ENCODE measurements at places on chromosomes 16 and 17.

DNA sequence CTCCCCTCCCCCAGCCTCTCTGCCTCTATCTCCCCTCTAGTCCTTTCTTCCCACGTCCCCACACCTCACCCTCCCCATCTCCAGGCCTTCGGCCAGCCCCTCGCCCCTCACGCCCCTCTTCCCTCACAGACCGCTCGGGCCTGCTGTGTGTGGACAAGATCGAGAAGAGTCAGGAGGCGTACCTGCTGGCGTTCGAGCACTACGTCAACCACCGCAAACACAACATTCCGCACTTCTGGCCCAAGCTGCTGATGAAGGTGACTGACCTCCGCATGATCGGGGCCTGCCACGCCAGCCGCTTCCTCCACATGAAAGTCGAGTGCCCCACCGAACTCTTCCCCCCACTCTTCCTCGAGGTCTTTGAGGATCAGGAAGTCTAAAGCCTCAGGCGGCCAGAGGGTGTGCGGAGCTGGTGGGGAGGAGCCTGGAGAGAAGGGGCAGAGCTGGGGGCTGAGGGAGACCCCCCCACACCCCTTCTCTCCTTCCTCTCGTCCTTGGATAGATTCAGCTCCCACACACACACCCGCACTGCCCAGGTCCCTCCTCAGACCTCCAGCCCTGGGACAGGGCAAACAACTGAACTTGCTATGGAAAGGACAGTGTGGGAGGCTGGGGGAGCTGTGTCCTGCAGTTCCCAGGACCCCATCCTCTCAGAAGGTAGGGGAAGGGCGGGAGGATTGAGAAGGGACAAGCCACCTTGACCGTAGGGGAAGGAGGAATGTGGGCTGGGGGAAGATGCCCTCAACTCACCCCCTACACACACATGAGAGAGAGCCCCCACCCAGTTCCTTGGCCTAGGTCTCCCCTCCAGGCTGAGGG lies 11.1 kb downstream of the NR1D1 start:
- DNase-seq, result no peak

- DNase-seq, result no peak
Observed at GRCh38 chr17:17538417-17539391, 42.5 kb upstream of the RASD1 start.

DNA sequence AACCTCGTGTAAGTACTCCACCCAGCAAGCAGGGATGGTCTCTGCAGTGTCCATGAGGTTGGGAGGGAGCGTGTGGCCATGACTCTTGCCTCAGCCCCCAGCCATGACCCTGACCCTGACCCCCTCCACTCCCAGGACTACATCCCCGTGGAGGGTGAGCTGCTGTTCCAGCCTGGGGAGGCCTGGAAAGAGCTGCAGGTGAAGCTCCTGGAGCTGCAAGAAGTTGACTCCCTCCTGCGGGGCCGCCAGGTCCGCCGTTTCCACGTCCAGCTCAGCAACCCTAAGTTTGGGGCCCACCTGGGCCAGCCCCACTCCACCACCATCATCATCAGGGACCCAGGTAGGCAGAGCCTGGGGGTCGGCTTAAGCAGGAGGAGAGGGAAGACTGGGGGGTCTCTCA lies 16.3 kb downstream of the GALK1 start:
- DNase-seq, result no peak

DNA sequence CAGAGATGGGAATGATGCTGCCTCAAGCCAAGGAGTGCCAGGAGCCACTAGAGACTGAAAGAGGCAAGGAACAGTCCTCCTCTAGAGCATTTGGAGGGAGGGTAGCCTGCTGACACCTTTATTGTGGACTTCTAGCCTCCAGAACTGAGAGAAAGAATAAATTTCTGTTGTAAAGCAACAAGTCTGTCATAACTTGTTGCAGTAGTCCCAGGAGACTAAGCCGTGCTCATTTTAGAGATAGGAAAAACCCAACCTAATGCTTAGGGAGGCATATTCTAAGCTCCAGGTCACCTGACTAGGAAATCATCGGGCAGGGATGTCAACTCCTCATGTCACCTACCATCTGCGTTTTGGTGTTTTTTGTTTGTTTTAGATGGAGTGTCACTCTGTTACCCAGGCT lies 345.4 kb upstream of the EEF2KMT start:
- DNase-seq, result no peak

GRCh38 chr16:64455275-64455674 lies 666.6 kb downstream of the CDH11 start:
- DNase-seq, result no peak

DNA sequence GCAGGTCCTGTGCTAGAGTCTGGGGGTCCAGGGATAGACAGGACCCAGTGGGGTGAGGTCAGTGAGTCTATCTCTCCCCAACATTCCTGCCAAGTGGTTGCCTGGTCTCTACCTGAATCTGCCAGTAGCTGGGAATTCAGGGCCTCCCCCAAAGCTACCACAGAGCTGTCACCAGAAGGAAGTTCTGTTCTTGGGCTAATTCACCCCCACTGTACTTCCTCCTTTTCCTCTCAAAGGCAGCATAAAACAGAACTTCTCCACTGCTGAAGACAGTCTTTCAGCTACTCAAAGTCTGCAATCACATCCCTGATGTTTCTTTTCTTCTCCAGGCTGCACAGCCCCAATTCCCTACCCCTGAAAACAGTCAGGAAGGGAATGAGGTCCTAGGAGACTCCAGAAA lies 8.7 kb downstream of the CAMTA2 start:
- DNase-seq, result no peak

DNA sequence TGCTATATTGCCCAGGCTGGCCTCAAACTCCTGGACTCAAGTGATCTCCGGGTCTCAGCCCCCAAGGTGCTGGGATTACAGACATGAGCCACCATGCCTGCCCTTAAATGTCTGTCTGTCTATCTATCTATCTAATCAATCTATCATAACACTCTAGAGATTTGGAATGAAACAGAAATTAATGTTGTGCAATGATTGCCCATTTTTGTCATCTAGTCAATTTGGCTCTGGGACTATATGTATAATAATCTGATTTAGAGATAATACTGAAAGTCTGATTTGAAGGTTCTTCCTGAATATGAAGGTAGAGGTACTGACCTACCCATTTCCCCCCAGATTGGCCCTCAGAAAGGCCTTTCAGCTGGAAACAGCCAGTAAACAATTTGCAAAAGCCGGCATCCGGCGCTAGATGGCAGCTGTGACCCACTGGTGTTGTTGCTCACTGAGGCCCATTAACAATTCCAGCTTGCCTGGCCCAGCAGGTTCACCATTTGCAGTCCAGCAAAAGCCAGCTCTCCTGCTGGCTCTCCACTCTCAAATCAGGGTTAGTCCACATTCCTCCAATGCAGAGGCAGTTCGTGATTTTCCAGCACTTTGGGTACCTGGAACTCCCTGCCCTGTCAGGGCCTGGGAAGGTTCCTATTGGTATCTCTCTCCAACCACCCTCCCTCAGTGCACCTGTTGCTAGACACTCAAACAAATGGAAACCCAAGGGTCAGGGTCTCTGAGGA lies 22.9 kb upstream of the C16orf87 start:
- DNase-seq, result no peak

- DNase-seq, result no peak
Observed at GRCh38 chr16:24544640-24545039, 5.3 kb downstream of the RBBP6 start.

- DNase-seq, result no peak
Observed at GRCh38 chr17:76452127-76452659, 759 bp downstream of the UBE2O start.

DNA sequence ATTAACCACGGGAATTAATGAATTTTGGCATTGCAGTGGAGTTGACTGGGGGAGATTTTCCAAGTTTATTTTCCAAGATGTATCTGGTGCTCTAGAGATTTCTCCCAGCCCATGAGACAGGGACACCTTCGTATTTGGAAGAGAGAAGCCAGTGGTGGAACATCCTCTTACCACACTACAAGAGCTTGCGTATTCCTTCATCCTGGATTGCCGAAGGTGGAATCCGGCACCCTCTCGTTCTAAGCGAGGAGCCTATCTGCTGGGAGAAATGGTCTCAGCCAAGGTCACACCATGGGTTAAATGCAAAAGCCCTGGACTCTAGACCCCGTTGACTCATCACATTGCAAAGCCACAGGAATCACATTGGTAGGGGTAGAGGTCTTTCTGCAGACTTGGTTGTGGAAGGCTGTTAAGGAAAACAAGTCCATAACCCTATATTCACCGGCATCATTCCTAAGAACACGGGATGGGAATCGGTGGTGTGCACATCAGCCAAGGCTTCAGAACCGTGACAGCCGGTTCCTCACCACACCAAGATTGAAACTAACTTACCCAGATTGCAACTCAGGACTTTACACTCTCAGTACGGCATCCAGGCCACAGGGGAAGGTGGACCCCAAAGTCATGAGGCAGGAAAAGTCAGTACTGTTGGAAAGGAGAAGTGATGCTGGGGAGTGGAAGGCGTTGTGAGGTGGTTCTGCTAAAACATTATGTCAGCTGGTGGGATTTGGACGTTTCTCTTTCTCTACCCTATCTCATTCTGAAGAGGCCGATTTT lies 259.8 kb downstream of the CPPED1 start:
- no peak for DNase-seq

DNA sequence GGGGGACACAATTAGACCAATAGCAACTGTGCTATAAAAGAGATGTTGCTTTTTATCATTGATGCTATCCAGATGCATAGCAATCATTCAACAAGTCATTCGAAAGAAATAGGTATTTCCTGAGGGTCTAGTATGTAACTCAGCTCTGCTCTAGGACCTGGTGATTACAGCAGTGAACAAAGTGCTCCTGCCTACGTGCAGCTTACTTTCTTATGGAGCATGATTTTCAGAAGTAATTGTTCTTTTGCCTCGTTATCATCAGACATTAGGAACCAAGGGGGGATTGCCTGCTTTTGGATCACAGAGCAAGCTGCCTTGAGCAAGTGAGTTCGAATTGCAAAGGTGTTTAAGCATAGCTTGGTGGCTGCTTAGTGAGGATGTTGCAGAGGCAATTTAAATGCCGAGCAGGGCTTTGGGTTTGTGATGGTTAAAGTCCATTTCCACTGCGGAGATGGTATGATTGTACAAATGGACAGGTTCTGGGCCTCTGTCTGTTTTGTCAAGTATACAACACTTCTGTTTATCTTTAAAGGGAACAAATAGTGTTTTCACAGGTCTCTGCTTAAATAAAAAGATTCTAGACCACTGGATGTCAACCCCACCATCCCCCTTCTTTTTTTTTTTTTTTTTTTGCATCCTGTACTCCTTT lies 41.5 kb downstream of the WWOX start:
- no peak for DNase-seq

GRCh38 chr16:7834771-7835431 lies 502.3 kb downstream of the RBFOX1 start:
- no peak for DNase-seq

DNA sequence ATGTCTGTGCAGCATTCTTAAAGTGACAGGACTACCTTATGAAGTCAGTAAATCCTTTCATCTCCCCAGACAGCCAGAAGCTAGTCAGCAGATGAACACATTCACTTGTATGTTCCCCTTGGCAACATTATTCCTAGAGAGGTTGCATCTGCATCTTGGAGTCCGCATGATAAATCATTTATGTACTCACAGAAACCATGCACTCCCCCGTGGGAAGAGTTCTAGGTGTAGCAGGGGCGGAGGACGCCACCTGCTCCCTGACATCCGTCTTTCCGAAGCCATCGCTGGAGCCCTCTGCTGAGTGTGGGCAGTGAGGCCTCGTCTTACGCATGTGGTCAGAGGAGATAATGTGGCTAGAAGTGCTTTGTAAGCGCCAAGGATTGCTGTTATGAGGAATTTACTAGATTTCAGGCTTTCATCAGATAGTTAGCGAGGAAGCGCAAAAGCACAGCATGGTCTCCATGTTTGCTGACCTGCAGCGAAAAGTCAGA lies 144.5 kb downstream of the RPTOR start:
- no peak for DNase-seq

DNA sequence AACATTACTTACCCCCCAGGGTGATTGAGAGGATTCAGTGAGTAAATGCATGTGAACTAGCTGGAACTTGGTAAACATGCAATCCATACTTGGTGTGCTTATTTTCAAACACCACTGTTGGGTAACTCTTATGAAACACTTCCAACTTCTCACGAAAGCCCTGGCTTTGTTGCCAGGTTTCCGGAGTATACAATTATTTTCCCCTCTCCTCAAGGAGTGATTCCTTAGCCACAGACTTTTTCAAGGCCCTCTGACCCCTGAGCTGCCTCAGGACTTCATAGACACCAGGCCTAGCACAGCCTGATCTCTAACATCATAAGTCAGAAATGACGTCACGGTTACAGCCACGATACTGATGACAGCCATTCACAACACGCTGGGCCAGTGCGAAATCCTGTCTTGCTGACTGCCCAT lies 27.6 kb downstream of the HSD17B2 start:
- DNase-seq, result no peak

DNA sequence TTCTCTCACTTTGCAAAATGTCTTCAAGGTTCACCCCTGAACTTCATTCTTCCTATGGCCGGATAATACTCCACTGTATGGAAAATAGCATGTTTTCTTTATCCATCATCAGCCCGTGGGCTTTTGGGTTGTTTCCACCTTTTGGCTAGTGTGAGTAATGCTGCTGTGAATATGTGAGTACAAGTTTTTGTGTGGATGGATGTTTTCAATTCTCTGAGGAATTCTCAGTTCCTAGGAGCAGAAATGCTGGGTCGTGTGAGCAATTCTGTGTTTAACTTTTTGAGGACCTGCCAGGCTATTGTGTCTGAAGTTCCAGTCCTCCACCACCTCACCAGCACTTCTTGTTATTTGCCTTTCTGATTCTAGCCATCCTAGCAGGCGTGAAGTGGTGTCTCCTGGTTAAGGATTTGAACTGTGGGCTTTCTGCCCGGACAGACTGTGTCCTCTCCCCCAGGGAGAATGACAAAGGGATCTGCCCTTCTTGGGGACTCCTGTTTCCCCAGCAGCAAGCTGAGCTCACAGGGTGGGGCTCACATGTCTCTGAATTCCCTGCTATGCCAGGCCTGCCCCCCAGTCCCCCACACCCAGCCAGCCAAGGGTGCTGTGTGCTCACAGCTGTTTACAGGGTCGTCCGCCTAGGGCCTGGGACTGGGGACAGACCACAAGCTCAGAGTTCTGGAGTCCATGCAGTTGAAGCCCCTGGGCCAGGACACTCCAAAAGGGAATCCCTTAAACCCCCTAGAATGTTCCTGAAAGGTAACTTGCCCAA lies 92.2 kb upstream of the CIBAR2 start:
- no peak for DNase-seq

- no peak for DNase-seq
Observed at GRCh38 chr17:2361010-2361760, 23.9 kb downstream of the SGSM2 start.

DNA sequence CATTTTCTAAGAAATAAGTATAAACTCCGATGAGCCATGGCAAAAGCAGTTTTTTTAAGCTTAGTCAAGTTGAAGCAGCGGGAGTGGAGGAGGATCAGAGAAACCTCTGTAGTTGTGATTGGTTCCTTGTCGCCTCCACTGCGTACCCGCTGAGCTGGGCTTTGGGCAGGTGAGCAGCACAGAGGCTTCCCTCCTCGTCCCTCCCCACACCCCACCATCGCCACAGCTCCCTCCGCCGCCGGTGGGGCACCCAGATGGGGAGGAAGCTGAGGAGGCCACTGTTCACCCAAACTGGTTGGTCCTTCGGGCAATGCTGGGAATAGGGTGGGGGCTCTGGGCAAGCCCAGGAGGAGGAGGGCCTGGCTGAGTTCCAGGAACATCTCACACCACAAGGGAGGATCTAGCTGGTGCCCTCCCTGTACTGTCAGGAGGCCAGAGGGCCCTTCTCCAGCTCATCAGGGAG lies 5.2 kb upstream of the MRPL38 start:
- DNase-seq, result no peak

GRCh38 chr17:78133971-78134898 lies 3.7 kb downstream of the TMC8 start:
- DNase-seq, result no peak

GRCh38 chr16:1089822-1090619 lies 6.0 kb downstream of the C1QTNF8 start:
- DNase-seq, result no peak

All from AG04449 (cell line).